ENCODE measurements at places on chromosomes 7 and 10. TPM values are rescaled to one million over a fixed set of nuclear protein-coding genes. Genes with fewer than 3 reads are reported as not detected.

Gene BMPER
- 3.0 TPM for total RNA-seq

DNA sequence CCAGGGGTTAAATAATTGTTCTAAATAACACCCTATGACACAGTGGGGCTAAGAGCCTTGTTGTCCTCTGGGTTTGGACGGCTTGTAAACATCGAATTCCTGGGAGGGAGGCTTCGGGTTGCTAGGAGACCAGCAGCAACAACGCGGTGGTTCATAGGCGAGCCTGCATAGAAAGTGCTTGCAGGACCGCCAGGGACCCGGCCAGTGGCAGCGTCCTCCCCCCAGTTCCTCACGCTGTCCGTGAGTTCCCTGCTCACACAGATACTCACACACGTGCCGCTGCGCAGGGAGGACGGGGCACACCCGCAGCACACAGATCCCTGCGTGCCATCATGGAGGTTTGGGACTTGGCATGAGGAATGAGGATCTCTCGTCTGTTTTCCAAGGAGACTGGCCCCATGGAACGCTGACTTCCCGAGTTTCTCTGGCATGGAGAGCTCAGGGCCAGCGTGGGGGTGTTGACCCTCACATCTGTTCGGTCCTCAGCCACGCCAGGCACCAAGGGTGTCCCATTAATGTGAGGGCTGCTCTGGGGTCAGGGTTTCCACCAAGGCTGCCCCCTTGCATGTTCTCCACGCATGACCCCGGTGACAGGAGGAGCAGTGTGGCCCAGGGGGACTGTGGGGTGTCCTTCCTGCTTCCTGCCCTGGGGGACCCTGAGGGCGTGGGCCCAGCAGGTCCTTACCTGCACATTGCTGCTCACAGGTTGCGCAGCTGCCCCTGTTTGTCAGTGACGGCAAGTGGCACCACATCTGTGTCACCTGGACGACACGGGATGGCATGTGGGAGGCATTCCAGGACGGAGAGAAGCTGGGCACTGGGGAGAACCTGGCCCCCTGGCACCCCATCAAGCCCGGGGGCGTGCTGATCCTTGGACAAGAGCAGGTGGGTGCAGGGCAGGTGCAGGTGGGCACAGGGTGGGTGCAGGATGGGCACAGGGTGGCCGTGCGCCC is 9.7 kb downstream of the NPTX2 start:
- DNase-seq, result no peak

Gene EEPD1
- total RNA-seq, result 0.40 TPM

DNA sequence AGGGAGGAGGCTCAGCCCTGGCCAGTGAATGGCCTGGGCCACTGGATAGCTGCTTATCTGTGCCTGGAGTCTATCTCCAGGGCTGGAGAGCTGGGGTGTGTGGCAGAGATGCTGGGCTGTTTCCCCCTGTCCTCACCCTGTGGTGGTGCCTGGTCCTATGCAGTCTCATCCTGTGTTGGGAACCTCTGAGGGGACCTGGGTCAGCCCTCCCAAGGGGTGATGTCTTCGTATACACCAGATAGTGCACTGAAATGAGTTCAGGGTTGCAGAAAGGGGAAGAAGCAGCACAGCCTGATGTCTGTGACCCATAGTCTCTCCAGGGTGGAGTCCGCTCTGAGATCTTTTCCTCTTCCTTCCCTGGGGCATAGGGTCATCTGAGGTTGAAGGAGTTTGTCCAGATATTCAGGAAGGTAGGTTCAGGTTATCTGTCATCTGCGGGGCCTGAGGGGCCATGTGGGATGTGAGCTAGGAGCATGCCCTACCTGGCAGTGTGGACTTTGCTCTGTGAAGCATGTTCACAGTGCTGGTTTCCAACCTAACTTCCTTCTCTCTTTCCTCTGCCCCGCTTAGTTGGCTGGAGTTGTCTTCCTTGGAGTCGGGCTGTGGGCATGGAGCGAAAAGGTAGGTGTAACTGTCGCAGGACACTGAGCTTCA is 33.4 kb upstream of the SH2D4B start:
- DNase-seq, result no peak

DNA sequence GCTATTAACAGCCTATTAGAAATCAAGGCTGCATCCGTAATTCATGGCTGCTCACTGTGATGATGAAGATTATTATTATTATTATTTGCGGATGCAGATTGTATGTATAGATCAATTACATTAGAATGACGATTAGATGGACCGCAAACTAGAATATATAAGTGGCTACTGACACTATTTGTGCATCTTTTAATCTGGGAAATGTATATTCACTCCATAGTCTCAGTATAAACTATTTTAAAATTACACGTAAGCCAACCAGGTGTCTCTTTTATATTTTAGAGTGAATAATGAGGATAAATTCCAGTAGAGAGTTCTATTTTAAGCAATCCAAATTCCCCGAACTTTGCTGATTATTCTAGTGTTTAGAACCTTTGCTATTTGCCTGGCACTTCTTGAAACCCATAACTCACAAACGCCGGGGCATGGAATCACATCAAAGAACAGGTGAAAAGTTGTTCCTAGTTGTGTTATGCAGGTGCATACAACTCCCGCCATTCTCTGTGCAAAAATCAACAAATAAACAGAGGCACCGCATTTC is 509 bp upstream of the ING3 start:
- DNase-seq, result no peak

DNA sequence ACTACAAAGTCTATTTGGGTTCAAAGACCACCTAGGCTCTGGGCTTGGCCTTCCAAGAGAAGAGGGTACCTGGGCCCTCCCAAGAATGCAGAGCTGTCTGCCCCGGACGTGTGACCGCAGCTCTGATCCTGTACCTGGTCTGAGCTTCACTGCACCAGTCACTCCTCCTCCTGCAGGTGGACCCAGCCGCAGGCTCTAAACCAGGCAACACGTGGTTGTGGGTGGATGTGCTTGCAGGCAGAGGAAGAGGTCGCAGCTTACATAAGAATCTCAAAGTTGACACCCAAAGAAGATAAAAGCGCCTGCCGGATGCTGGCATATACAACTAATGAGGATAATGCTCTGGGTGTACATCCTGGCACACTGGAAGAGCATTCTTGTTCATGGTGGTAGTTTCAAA is 9.4 kb upstream of the PFKP start:
- no peak for DNase-seq

DNA sequence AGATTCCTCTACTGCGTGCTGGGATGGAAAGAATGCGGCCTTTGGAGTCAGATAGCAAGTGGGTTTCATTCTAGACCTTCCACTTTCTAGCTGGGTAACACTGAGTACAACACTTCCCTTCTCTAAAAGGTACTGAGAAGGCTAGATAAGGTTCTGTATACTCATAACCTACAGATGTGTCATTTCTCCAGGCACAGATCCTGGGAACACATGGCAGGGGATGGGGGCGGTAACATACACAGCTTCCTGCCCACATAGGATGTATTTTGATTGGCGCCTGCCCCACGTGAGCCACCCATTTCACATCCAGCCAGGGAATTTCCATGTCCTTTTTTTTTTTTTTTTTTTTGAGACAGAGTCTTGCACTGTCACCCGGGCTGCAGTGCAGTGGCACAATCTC is 31.8 kb downstream of the KLRG2 start:
- DNase-seq, result no peak

GRCh38 chr10:46272863-46273415 is 13.9 kb upstream of the ANTXRL start:
- DNase-seq, result no peak

Data from NCI-H460 (cell line).